CD4-positive, CD25-positive, alpha-beta regulatory T cell (primary cell): ENCODE measurements at places on chromosomes 1 and 21. TPM values are rescaled to one million over a fixed set of nuclear protein-coding genes. Genes with fewer than 3 reads are reported as not detected.

ATAD3C gene
- 3.4 TPM for total RNA-seq

IL19 gene
- not detected for total RNA-seq

GRCh38 chr1:58815069-58815685 is 31.3 kb upstream of the JUN start:
- DNase-seq, result peak; percentile 15
- H3K36me3 ChIP-seq, result no peaks in the 10 kb centered on the region
- peak overlapping the region; percentile 68 for H3K27ac ChIP-seq

FCGR2B gene
- 1.2 TPM for total RNA-seq

DNA sequence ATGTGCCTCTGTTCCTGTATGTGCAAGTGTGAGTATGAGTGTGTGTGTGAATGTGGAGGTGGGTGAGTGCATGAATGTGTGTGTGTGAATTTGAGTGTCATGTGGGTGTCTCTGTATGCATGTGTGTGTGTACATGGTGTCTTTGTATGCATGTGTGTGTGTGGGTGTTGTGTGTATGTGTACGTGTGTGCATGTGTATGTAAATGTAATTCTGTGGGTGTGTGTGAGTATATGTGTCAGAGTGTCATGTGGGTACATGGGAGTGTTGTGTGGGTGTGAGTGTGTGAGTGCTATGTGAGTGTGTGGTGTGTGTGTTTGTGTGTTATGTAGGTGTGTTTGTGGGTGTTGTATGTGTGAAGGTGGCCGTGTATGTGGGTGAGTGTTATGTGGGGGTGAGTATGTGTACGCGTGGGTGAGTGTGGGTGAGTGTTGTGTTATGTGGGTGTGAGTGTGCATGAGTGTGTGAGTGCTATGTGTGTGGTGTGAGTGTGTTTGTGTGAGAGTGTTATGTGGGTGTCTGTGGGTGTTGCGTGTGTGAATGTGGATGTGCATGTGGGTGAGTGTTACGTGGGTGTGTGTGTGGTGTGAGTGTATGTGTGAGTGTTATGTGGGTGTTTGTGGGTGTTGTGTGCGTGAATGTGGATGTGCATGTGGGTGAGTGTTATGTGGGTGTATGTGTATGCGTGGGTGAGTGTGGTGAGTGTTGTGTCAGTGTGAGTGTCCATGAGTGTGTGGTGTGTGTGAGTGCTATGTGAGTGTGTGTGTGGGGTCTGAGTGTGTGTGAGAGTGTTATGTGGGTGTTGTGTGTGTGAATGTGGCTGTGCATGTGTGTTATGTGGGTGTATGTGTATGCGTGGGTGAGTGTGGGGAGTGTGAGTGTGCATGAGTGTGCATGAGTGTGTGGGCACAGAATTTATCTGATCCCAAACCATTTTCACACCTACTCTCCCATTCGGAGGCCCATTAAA is 36.6 kb upstream of the NID1 start:
- no peaks in the 10 kb centered on the region for H3K27me3 ChIP-seq
- DNase-seq, result no peak
- no peak overlapping the region for H3K4me3 ChIP-seq
- no peaks in the 10 kb centered on the region for H3K36me3 ChIP-seq
- no peaks in the 10 kb centered on the region for H3K4me1 ChIP-seq

- DNase-seq, result peak; percentile 66
- no peaks in the 10 kb centered on the region for H3K27me3 ChIP-seq
- peak overlapping the region; percentile 72 for H3K27ac ChIP-seq
Observed at GRCh38 chr1:25774921-25775771, 24.8 kb upstream of the SELENON start.

SLFNL1 gene
- total RNA-seq, result 0.30 TPM

- H3K27me3 ChIP-seq, result peaks cover 51% of the 10 kb centered on the region
- DNase-seq, result peak; percentile 10
- H3K36me3 ChIP-seq, result no peaks in the 10 kb centered on the region
Observed at GRCh38 chr1:44406737-44407429, 1.8 kb downstream of the RNF220 start.

- DNase-seq, result no peak
- H3K36me3 ChIP-seq, result no peaks in the 10 kb centered on the region
- no peak overlapping the region for H3K4me3 ChIP-seq
Observed at GRCh38 chr1:6399294-6399693, 5.7 kb upstream of the ACOT7 start.

GRCh38 chr1:153150846-153151245 is at the start of gene SPRR2G:
Gene SPRR2G, minus strand, starts transcription at chr1:153150890. Its CDS starts 780 bp downstream, at chr1:153150110.
- DNase-seq, result no peak
- no peaks in the 10 kb centered on the region for H3K36me3 ChIP-seq
- H3K4me3 ChIP-seq, result no peak within 1 kb of the TSS
- H3K4me1 ChIP-seq, result no peaks in the 10 kb centered on the region
- peaks cover 19% of the 10 kb centered on the region for H3K27me3 ChIP-seq

HMCN1 gene
- total RNA-seq, result 0.81 TPM

DNA sequence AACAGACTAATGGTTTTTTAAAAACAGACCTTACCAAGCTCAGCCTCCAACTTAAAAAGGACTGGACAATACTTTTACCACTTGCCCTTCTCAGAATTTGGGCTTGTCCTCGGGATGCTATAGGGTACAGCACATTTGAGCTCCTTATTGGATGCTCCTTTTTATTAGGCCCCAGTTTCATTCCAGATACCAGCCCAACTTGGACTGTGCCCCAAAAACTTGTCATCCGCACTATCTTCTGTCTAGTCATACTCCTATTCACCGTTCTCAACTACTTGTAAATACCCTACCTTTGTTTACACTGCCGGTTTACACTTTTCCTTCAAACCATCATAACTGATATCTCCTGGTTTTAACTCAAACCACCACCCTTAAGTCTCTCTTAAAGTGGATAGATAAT is 17.9 kb upstream of the ANKRD13C start:
- H3K4me1 ChIP-seq, result no peaks in the 10 kb centered on the region
- DNase-seq, result no peak
- H3K27ac ChIP-seq, result no peak overlapping the region
- no peaks in the 10 kb centered on the region for H3K36me3 ChIP-seq

CRYAA gene
- total RNA-seq, result not detected

GRCh38 chr1:226776975-226777374 is 37.9 kb upstream of the ITPKB start:
- H3K36me3 ChIP-seq, result no peaks in the 10 kb centered on the region
- DNase-seq, result no peak
- no peak overlapping the region for H3K4me3 ChIP-seq

- no peak overlapping the region for H3K27ac ChIP-seq
- no peaks in the 10 kb centered on the region for H3K4me1 ChIP-seq
- H3K36me3 ChIP-seq, result no peaks in the 10 kb centered on the region
- no peaks in the 10 kb centered on the region for H3K27me3 ChIP-seq
Observed at GRCh38 chr1:194369622-194370021, 1183.2 kb upstream of the B3GALT2 start.

DNA sequence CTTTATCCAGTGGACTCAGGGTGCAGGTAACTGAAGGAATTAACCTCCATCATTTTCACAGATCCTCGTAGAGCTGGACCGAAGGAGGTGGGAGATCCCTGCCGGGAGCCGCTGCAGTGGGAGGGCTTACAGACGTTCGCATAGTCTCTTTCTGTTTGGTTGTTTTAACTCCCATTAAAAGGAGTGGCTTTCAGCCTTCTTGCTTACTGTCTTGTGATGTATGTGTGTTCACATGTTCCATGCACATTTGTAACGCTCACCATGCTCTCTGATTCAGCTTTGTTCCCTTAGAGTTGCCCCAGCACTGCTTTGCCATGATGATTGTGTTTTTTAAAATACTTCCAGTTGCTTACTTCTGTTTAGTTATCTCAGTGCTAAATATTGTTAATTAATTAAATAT is 85.8 kb downstream of the ADARB1 start:
- H3K27me3 ChIP-seq, result no peaks in the 10 kb centered on the region
- H3K4me1 ChIP-seq, result no peaks in the 10 kb centered on the region
- no peak for DNase-seq
- no peak overlapping the region for H3K4me3 ChIP-seq

DNA sequence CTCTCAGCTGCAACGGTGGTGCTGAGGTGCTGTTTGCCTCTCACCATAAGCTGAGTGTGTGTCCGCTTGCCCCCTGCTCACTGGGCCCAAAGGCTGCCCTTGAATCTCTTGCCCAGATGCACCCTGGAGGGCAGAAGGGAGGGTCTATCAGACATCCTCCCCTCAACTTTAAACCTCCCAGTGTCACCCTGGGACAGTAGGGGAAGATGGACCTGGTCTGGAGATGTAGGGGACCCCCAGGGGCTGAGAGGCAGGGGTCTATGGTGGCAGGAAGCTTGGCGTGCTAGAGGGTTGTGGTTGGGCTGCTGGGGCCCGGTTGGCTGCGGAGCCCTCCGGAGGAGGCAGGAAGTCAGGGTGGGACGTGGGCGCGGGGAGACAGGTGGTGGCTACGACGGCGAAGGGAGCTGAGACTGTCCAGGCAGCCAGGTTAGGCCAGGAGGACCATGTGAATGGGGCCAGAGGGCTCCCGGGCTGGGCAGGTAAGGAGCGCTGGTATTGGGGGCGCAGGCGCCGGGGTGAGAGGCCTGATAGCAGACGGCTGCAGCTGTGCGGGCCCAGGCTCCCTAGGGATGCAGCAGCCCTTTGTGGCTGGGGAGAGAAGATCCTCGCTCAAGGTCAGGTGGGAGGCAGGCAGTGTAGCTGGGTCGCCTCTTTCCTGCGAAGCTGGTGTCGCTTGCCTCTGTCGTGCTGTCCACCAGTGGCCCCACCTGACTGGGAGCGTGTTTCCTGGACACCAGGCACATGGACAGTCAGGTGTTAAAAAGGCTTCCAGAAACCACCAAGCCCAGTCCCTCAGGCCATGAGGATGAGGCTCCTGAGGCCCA is at the start of gene LCK:
TSS of gene LCK (plus strand) at position 373 of the 824 bp plus-strand sequence. CDS start 23,065 bp downstream, outside the sequence.
- peaks cover 80% of the 10 kb centered on the region for H3K4me1 ChIP-seq
- DNase-seq, result peak; percentile 40
- no peaks in the 10 kb centered on the region for H3K27me3 ChIP-seq
- H3K27ac ChIP-seq, result peak within 1 kb of the TSS; percentile 94

DNA sequence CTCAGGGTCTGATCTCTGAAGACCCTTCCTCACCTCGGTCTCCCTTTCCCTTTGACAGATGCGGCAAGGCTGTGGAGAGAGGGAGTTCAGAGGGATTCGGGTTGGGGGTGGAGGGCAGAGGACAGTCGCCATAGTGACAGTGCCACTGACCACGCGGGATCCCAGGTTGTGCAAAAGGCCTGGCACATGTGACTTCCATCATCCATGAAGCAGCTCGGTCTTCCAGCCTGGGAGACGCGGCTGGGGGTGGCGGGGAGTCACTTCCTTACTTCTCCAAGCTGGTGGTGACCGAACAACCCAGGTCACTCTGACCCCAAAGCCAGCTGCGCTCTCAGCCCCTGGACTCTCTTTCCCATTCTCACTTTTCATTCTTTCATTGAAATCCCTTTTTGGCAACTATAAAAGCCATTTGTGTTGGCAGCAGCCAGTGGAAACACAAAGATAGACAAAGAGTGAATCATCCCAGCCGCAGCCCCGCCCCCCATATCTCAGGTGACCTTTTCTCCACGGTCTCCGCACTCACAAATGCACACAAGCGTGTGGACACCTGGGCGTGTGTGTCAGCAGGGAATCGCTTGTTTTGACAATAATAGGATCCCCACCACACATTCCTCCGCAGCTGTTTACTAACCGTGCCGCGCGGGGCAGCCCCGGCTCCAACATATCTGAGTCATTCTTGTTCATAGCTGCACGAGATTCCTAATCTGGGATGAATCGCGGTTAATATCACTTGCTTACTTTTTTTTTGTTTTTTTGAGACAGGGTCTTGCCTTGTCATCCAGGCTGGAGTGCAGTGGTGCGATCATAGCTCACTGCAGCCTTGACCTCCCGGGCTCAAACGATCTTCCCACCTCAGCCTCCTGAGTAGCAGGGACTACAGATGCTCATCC is 68.3 kb downstream of the DHRS3 start:
- H3K4me1 ChIP-seq, result no peaks in the 10 kb centered on the region
- no peak overlapping the region for H3K4me3 ChIP-seq
- no peak overlapping the region for H3K27ac ChIP-seq

- no peak within 1 kb of the TSS for H3K27ac ChIP-seq
- H3K36me3 ChIP-seq, result no peaks in the 10 kb centered on the region
- no peak for DNase-seq
Observed at GRCh38 chr1:31373056-31373896, at the start of gene FABP3. Gene FABP3, minus strand, starts transcription at chr1:31373076. Its CDS starts 62 bp downstream, at chr1:31373014.

GRCh38 chr1:187718527-187718926 is 889.8 kb downstream of the PLA2G4A start:
- H3K36me3 ChIP-seq, result no peaks in the 10 kb centered on the region
- no peak for DNase-seq
- no peaks in the 10 kb centered on the region for H3K27me3 ChIP-seq
- no peaks in the 10 kb centered on the region for H3K4me1 ChIP-seq
- H3K27ac ChIP-seq, result no peak overlapping the region
- no peak overlapping the region for H3K4me3 ChIP-seq

AUNIP gene
- not detected for total RNA-seq

TMEM269 gene
- total RNA-seq, result 1.1 TPM

DNA sequence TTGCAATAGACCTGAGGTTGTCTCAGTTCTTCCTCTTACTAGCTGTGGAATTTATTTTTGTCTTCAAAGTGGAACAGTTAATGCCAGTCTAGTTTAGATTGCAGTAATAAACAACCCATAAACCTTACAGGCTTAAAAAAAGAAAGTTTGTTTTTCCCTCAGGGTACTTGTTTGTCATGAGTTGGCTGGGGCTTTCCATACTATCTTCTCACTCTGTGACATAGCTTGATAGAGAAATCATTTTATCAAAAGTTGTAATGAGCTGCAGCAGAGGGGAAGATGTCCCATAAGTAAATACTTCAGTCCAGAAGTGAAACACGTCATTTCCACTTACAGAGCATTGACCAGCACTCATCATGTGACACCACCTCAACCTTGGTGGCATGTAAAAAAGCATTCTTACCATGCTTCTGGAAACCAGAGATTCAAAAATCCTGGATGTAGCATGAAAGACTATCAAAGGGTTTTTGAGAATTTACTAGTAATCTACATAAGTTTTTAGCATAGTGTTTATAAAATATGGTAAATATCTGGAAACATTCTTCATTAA is 62.8 kb upstream of the COL11A1 start:
- no peak for DNase-seq
- no peaks in the 10 kb centered on the region for H3K27me3 ChIP-seq
- H3K4me1 ChIP-seq, result no peaks in the 10 kb centered on the region
- no peaks in the 10 kb centered on the region for H3K36me3 ChIP-seq
- H3K4me3 ChIP-seq, result no peak overlapping the region

- DNase-seq, result no peak
- no peak overlapping the region for H3K27ac ChIP-seq
- H3K27me3 ChIP-seq, result no peaks in the 10 kb centered on the region
- H3K36me3 ChIP-seq, result no peaks in the 10 kb centered on the region
- no peaks in the 10 kb centered on the region for H3K4me1 ChIP-seq
- no peak overlapping the region for H3K4me3 ChIP-seq
Observed at GRCh38 chr1:196400478-196401451, 207.5 kb downstream of the KCNT2 start.

GRCh38 chr21:42461881-42462877 is 33.8 kb downstream of the RSPH1 start:
- H3K27ac ChIP-seq, result no peak overlapping the region
- H3K27me3 ChIP-seq, result no peaks in the 10 kb centered on the region
- peaks cover 50% of the 10 kb centered on the region for H3K4me1 ChIP-seq
- no peaks in the 10 kb centered on the region for H3K36me3 ChIP-seq

SLC44A5 gene
- 1.6 TPM for total RNA-seq

- no peak for DNase-seq
- no peaks in the 10 kb centered on the region for H3K4me1 ChIP-seq
- H3K4me3 ChIP-seq, result no peak overlapping the region
Observed at GRCh38 chr1:94974824-94975223, 47.9 kb upstream of the CNN3 start.
